ENCODE measurements at places on chromosomes 3 and 15. TPM values are rescaled to one million over a fixed set of nuclear protein-coding genes. Genes with fewer than 3 reads are reported as not detected.

Gene LRRC31
- total RNA-seq, result not detected

Gene RAP2B
- total RNA-seq, result 15.3 TPM

DNA sequence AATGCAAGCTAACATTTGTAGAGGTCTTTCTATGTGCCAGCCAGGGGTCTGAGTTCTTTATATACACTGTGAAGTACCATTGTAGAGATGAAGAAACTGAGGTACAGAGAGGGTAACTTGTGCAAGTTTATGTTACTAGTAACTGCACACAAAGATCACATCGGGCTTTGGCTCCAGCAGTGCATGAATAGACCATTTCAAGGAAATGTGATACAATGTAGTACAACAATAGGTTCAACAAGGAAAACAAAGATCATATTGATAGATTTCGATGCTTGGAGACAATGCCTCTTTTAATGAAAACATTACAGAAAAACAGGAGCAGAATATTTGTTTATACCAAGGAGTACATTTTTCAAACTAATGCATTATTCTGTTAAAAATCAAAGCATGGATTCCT lies 115.3 kb downstream of the POLR2M start:
- H3K4me1 ChIP-seq, result peaks cover 8% of the 10 kb centered on the region
- H3K27me3 ChIP-seq, result peaks cover 9% of the 10 kb centered on the region
- DNase-seq, result no peak
- no peak overlapping the region for H3K4me3 ChIP-seq
- no peaks in the 10 kb centered on the region for H3K36me3 ChIP-seq

DNA sequence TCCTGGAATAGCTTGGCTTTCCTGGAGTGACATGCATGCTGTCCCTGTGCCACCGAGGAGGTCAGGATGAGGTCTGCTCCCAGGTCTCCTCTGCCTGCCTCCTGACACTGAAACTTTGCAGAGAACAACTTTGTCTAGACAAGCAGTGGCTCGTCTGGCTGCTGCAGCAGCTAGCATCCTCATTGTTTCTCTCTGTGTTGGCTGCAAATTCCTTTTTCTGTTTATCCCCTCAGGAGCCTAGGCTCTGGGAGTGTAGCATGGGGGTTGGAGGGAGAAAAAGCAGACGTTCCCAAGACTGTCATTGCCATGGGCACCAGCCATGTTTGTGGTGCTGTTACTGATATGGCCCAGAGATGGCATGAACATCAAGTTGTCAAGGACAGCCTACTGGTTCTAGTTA lies 208.7 kb upstream of the LRIG1 start:
- H3K27me3 ChIP-seq, result peaks cover 6% of the 10 kb centered on the region
- H3K4me1 ChIP-seq, result no peaks in the 10 kb centered on the region
- no peak overlapping the region for H3K4me3 ChIP-seq

Gene SCG5
- total RNA-seq, result 5.7 TPM

DNA sequence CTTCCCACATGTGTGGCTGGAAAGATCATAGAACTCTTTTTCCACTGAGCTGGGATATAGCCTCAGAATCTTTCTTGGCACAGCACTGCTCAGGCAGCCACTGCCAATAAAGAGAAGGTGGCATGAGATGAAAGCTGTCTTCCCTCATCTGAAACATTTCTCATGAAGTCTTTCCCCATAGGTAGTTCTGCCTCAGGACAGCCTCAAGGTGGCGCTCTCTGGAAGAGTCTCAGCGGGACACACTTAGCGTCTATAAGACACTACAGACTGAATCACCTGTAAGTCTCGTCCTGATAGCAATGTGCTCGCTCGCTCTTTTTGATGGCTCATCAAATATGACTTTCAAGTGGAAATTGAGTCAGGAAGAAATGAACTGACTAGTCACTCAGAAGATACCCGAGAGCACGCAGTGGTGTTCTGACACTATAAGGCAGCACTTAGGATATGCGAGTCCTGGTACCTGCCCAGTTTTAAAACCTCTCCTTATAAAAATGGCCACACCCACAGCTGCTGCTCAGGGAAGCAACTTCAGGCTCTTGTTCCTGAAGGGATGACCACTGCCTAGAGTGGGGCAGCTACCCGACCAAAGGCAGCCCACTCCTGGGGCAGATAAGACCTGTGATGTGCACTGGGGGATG lies 269.5 kb downstream of the SUCLG2 start:
- H3K27me3 ChIP-seq, result peaks cover 2% of the 10 kb centered on the region
- peaks cover 5% of the 10 kb centered on the region for H3K36me3 ChIP-seq
- no peak for DNase-seq

DNA sequence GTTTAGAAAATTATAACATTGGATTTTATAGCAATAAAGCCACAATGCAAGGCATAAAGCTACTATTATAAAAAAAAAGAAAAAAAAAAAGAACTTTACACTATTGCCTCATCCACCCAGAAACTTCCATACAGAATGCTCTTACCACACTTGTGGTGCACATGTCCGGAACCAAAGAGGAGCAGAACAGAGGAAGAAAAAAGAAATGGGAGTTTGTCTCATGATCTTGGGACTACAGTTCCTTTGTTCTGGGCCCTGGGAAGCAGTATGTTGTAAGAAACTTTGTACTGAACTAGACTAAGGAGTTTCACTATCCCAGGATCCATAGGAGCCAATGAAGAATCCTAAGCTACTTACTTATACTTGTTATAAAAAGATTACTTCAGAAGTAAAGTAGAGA lies 36.1 kb downstream of the FMN1 start:
- peaks cover 42% of the 10 kb centered on the region for H3K27me3 ChIP-seq
- H3K27ac ChIP-seq, result no peak overlapping the region
- H3K36me3 ChIP-seq, result no peaks in the 10 kb centered on the region
- H3K4me1 ChIP-seq, result peaks cover 16% of the 10 kb centered on the region
- H3K4me3 ChIP-seq, result no peak overlapping the region
- DNase-seq, result no peak

- H3K27ac ChIP-seq, result no peak overlapping the region
- no peak for DNase-seq
- no peak overlapping the region for H3K4me3 ChIP-seq
- H3K27me3 ChIP-seq, result peaks cover 42% of the 10 kb centered on the region
- H3K36me3 ChIP-seq, result no peaks in the 10 kb centered on the region
- H3K4me1 ChIP-seq, result peaks cover 11% of the 10 kb centered on the region
Observed at GRCh38 chr15:98506711-98507110, 141.6 kb upstream of the IGF1R start.

DNA sequence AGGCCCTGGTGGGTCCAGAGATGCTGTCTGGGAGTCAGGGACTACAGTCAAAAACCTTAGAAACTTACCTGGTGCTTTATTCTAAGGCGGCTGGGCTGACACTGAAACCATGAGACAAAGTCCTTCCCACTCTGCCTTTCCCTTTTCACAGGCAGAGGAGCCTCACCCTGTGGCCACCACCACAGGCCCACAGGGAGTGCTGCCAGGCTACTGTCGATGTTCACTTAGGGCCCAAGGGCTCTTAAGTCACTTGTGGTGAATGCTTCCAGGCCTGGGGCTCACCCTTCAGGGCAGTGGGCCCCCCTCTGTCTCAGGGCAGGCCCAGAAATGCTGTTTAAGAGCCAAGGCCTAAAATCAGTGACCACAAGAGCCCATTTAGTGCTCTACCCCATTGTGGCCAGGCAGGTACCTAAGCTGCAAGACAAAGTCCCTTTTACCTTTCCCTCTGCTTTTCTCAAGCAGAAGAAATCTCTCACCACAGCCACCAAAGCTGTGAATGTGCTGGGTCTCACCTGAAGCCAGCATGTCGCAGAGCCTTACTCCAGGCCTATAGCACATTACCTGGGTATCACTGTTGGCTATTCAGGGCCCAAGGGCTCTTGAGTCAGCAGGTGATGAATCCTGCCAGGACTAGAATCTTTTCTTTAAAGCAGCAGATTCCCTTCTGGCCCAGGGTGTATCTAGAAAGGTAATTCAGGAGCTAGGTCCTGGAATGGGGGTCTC lies 39.5 kb upstream of the GOLGA6B start:
- H3K27ac ChIP-seq, result no peak overlapping the region
- no peak for DNase-seq
- H3K4me3 ChIP-seq, result no peak overlapping the region
- H3K4me1 ChIP-seq, result no peaks in the 10 kb centered on the region
- no peaks in the 10 kb centered on the region for H3K36me3 ChIP-seq
- H3K27me3 ChIP-seq, result no peaks in the 10 kb centered on the region

DNA sequence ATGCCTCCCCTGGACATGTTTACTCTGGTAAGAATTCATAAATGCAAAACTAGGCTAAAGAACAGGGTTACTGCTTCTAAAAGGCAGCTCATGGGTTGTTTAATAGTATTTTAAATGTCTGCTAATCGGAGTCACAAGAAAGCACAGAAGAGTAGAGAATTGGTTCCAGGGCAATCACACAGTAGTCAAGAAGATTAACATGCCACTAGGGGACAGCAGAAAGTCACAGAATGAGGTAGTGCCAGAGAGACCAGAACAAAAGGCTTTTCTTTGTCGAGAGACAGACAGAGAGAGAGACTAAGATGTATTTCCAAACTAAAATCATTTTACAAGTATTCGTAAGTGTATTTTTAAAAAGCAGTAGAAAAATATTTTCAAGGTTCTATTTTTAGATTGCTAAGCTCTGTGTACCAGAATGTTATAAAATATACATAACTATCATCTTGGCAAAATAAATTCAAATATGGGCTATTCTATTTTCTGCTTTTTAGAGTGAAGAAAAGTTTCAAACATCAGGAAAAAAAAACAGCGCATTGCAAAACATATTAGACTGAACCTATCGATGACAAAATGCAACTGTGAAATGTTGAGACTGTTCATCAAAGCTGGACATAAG lies 78.3 kb upstream of the CDIN1 start:
- H3K4me1 ChIP-seq, result peaks cover 55% of the 10 kb centered on the region
- H3K27me3 ChIP-seq, result no peaks in the 10 kb centered on the region
- no peak overlapping the region for H3K4me3 ChIP-seq
- H3K36me3 ChIP-seq, result no peaks in the 10 kb centered on the region
- H3K27ac ChIP-seq, result peak overlapping the region; percentile 56

GRCh38 chr3:32301426-32301825 lies 62.9 kb downstream of the CMTM8 start:
- no peaks in the 10 kb centered on the region for H3K36me3 ChIP-seq
- no peak for DNase-seq
- H3K4me3 ChIP-seq, result no peak overlapping the region
- no peak overlapping the region for H3K27ac ChIP-seq
- H3K4me1 ChIP-seq, result no peaks in the 10 kb centered on the region

Gene C3orf70
- 0.14 TPM for total RNA-seq

DNA sequence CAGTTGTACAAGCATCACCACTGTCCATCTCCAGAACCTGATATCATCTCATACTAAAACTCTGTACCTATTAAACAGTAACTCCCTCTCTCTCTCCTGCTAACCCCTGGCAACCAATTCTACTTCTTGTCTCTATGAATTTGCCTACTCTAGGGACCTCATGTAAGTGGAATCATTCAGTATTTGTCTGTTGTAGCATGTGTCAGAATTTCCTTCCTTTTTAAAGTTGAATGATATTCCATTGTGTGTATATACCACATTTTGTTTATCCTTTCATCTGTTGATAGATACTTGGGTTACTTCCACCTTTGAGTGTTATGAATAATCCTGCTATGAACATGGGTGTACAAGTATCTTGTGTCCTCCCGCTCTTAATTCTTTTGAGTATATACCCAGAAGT lies 16.6 kb downstream of the ZNF592 start:
- DNase-seq, result no peak
- no peak overlapping the region for H3K27ac ChIP-seq
- peaks cover 20% of the 10 kb centered on the region for H3K36me3 ChIP-seq
- no peaks in the 10 kb centered on the region for H3K27me3 ChIP-seq

Gene NR1I2
- not detected for total RNA-seq

Gene TM6SF1
- not detected for total RNA-seq

- no peak for DNase-seq
- no peak overlapping the region for H3K4me3 ChIP-seq
- H3K27ac ChIP-seq, result no peak overlapping the region
- H3K27me3 ChIP-seq, result peaks cover 12% of the 10 kb centered on the region
- H3K36me3 ChIP-seq, result no peaks in the 10 kb centered on the region
Observed at GRCh38 chr15:41868321-41868720, 25.5 kb downstream of the SPTBN5 start.

Gene SLC28A2
- total RNA-seq, result not detected

DNA sequence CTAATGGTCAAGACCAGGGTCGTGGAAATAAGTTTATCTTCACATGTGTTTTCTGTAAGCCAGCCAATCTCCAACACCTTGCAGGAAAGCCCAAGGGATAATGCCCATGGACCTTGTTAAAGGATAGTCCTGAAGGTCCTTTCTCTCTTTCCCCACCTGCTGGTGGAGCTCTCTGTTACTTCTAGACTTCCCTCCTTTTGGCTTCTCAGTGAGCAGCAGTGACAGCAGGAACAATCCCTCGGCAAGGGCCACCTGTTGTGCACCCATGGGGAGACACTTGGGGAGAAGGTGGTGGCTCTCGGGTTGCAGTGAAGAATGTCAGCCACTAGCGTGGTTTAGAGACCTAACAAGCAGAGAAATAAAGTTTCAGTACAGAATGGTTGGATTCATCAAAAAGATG lies 84.0 kb upstream of the OSBPL11 start:
- no peak overlapping the region for H3K27ac ChIP-seq
- no peak overlapping the region for H3K4me3 ChIP-seq
- DNase-seq, result no peak
- peaks cover 11% of the 10 kb centered on the region for H3K27me3 ChIP-seq
- no peaks in the 10 kb centered on the region for H3K4me1 ChIP-seq

Gene DYNLT2B
- 13.3 TPM for total RNA-seq

DNA sequence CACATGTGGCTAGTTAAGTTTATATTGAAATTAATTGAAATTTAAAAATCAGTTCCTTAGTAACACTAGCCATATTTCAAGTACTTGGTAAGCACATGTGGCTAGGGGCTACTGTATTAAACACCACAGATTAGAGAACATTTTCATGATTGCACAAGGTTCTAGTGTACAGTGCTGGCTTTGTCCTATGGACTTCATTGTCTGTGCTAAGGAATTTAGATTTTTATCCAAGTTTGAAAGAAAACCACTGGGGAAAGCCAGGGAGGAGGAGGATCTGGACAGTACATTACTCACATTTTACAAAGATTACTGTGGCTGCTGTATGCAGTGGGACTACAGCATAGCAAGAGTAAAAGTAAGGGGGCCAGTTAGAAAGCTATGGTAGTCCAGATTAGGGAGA lies 13.9 kb downstream of the STAC start:
- no peaks in the 10 kb centered on the region for H3K4me1 ChIP-seq
- no peaks in the 10 kb centered on the region for H3K27me3 ChIP-seq
- no peaks in the 10 kb centered on the region for H3K36me3 ChIP-seq
- no peak for DNase-seq
- H3K4me3 ChIP-seq, result no peak overlapping the region

DNA sequence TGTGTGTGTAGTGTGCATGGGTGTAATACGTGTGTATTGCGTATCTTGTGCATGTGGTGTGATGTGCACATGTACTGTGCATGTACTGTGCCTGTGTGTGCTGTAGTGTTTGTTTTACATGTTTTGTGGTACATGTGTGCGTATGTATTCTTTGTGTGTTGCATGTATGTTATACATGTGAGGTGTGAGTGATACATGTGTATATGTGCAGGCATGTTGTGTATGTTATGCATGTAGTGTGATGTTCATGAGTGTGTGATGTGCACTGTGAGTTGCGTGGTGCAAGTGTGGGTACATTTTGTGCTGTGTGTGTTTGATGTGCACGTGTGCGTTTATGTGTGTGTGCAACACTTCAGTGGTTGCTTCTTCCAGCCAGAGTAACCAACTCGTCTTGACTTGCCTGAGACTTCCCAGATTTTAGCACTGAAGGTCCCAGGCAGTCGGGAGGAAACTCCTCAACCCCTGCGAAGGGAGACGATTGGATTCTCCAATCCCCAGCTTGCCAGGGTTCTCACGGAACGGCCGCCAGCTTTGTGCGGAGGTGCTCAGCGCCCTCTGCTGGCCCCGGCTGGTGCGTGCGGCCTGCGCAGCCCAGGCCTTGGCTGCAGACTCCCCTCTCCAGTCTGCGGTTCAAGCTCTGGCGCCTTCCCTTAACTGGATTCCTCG lies 3.6 kb downstream of the GALNT15 start:
- peaks cover 97% of the 10 kb centered on the region for H3K4me1 ChIP-seq
- peaks cover 1% of the 10 kb centered on the region for H3K27me3 ChIP-seq
- DNase-seq, result peak; percentile 76

All from HFFc6 (cell line).